ENCODE measurements at places on chromosomes 7 and 10. TPM values are rescaled to one million over a fixed set of nuclear protein-coding genes. Genes with fewer than 3 reads are reported as not detected.

- H3K27ac ChIP-seq, result no peak overlapping the region
- no peaks in the 10 kb centered on the region for H3K4me1 ChIP-seq
- peak; percentile 38 for DNase-seq
- H3K36me3 ChIP-seq, result no peaks in the 10 kb centered on the region
Measured at GRCh38 chr7:27520815-27521790, 141.6 kb downstream of the HIBADH start.

DNA sequence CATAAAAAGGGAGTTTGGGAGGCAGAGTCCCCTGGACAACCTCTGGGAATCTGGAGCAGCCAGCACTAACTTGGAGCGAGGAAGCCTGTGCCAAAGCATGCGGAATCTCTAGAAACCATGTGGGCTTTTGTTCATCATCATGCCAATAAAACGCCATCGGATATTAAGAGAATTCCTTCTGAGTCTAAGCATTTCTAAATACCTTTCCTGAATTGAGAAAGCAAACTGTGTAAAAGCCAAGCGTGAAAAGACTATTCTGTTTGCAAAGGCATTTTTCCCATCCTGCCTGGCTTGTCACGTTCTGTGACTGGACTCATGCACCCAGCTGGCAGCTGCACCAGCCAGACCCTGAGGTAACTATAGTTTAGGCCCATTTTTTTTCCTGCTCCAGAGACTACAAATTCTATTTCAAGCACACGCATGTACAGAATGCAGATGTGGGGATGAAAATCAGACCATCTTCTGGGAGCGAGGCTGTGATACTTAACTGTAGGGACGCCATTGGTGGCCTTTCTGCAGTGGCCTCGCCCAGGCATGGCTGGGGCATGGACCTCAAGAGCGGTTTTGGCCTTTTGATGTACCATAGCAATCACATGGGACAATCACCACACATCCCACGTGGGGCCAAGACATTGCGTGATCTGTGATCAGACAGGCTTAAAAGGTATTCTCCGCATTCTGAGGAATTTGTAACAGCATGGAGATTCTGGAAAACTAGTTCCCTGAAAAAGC is 218.9 kb downstream of the KIAA1217 start:
- no peak overlapping the region for H3K27ac ChIP-seq
- DNase-seq, result no peak
- H3K36me3 ChIP-seq, result no peaks in the 10 kb centered on the region
- no peak overlapping the region for H3K4me3 ChIP-seq
- H3K27me3 ChIP-seq, result no peaks in the 10 kb centered on the region

DNA sequence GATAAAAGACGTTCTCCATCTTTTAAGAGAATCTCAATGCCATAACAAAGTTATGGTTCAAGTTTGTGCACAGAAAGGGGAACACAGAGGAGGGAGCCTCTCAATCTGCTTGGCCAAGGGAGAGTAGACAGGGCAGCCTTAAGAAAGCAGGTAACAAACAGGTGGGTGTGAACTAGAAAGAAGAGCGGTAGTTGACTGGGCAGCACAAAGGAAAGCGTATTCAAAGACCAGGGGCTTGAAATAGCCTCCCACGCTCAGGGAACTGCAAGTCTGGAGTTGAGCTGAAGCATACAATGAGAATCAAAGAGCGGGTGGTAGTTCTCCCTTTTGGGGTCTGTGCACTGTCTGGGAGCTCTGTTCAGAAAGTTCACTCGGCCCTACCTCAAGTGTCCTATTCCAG is 18.9 kb upstream of the MACC1 start:
- no peak overlapping the region for H3K4me3 ChIP-seq
- no peaks in the 10 kb centered on the region for H3K27me3 ChIP-seq
- peaks cover 14% of the 10 kb centered on the region for H3K4me1 ChIP-seq

GRCh38 chr7:139855498-139856270 is 26.6 kb downstream of the TBXAS1 start:
- no peak overlapping the region for H3K4me3 ChIP-seq
- DNase-seq, result peak; percentile 36
- peak overlapping the region; percentile 71 for H3K27ac ChIP-seq
- no peaks in the 10 kb centered on the region for H3K36me3 ChIP-seq
- H3K4me1 ChIP-seq, result no peaks in the 10 kb centered on the region
- no peaks in the 10 kb centered on the region for H3K27me3 ChIP-seq

DNA sequence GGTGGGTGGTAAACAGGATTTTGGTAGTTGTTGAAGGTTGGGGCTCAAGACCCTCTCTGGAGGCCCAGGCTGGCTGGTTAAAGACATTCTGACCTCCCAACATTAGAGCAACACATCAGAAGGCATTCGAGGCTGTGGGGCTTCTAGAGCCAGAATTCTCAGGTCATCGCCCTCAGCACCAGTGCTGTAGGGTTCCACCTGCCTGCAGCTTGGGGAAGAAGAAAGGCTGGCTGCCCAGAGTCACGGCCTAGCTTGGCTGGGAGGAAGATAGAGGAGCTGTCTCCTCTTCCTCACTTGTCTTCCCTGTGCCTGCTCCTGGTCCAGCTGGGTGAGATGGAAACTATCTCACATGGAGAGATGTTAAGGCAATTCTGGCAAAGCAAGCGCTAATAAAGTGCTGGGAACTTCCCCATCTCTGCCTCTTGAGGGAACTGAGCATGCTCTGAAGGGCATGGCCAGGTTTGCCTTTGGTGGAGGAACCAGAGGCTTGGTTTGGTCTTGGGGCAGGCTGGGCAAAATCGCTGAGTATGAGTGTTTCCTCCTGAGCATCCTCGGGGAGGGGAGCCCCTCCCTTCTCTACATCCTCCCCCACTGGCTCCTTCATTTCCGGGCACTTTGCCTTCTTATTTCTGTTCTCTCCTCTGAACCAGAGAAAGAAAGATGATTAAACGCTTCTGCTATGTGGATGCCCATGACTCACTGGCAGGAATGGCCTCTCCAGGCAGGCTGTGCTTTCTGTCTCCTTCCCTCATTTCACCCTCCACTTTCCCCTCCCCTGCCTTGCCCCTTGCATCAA is 509.0 kb upstream of the PODXL start:
- H3K27ac ChIP-seq, result peak overlapping the region; percentile 70
- peaks cover 4% of the 10 kb centered on the region for H3K4me1 ChIP-seq
- H3K4me3 ChIP-seq, result no peak overlapping the region
- H3K27me3 ChIP-seq, result no peaks in the 10 kb centered on the region
- H3K36me3 ChIP-seq, result no peaks in the 10 kb centered on the region

NEUROD6 gene
- total RNA-seq, result not detected

MYO1G gene
- 8.2 TPM for total RNA-seq

PRKAR2B gene
- 8.8 TPM for total RNA-seq

TFEC gene
- total RNA-seq, result 6.8 TPM

GATAD1 gene
- 57.0 TPM for total RNA-seq
